ENCODE measurements at places on chromosomes 2 and 18.

- no peak for DNase-seq
Measured at GRCh38 chr2:207911856-207912255, 113.5 kb downstream of the PLEKHM3 start.

DNA sequence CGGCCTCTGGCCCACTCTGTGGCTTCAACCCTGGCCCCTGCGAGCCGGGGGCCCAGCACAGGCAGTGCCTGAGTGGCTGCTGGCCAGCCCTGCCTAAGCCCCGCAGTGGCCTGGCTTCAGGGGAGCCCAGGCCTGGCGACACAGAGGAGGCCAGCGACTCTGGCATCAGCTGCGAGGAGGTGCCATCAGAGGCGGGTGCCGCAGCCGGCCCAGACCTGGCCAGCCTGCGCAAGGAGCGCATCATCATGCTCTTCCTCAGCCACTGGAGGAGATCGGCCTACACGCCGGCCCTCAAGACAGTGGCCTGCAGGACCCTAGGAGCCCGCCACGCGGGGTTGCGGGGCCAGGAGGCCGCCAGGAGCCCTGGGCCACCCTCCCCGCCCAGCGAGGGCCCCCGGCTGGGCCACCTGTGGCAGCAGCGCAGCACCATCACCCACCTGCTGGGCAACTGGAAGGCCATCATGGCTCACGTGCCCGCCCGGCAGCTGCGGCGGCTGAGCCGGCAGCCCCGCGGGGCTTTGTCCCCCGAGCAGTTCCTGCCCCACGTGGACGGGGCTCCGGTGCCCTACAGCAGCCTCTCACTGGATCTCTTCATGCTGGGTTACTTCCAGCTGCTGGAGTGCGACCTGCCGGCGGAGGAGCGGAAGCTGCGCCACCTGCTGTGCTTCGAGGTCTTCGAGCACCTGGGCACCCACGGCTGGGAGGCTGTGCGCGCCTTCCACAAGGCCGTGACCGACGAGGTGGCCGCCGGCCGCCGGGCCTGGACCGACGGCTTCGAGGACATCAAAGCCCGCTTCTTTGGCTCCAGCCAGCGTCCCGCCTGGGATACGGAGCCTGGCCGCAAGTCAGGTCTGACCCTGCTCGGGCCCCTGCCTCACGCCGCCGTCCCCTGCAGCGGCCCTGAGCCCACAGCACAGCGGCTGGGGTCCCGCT is 7.5 kb upstream of the KLHL30 start:
- no peak for DNase-seq

DNA sequence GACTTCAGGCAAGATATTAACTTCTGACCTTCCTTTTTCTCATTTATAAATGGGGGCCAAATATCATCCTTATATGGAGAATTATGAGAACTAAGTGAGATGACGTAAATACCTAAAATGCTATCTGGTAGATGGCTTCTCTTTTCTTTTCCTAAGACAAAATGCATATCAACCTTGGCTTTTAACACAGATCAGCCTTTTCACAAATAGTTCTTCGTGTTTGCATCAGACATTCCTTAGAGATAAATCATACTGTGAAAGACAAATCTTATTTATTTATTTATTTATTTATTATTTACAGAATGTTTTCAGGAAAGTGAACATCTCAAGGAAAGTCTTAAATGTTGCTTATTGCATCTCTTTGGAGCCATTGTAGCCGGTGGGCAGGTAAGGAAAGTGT is 62.8 kb downstream of the NBEAL1 start:
- DNase-seq: no peak

DNA sequence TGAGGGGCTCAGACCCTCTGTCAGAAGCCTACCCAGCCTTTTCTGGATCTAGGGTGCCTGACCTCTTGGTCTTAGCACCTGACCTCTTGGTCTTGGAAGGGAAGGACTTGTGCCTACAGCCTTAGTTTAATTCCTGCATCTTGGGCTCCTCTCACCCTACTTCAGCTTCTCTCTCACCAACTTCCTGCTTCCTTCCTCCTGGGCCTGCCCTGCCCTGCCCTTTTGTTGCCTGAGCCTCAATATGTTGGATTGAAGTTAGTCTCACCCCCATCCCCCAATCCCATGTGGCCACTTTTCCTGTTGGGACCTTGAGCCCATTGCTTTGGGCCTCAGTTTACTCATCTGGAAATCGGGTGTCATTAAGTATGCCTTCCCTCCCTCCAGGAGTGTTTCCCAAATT is 206.2 kb upstream of the SKOR2 start:
- no peak for DNase-seq

GRCh38 chr18:11572201-11572600 is 37.2 kb upstream of the SLC35G4 start:
- DNase-seq: no peak

- no peak for DNase-seq
Measured at GRCh38 chr2:113978524-113979190, 88.8 kb downstream of the ACTR3 start.

GRCh38 chr2:113842919-113843736 is 46.8 kb upstream of the ACTR3 start:
- DNase-seq: no peak

DNA sequence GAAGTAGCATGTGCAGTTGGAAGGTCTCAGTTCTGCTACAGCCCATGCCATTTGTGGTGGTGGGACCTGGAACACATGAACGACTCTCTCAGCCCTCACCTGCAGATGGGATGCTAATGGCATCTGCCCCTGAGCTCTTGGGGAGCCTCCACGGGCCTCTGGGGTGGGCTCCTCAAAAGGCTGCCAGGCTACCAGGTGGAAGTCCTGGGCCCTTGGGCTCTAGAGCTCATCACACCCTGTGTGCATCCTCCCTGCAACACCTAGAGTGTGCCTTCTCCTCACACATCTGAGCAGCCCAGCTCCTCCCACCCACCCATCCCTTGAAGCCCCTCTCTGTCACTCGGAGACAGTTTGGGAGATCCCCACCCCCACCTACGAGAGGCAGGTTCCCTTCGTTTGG is 231.8 kb upstream of the MYT1L start:
- DNase-seq: no peak

- DNase-seq: no peak
Measured at GRCh38 chr2:27241761-27242613, 20.9 kb downstream of the SLC30A3 start.

DNA sequence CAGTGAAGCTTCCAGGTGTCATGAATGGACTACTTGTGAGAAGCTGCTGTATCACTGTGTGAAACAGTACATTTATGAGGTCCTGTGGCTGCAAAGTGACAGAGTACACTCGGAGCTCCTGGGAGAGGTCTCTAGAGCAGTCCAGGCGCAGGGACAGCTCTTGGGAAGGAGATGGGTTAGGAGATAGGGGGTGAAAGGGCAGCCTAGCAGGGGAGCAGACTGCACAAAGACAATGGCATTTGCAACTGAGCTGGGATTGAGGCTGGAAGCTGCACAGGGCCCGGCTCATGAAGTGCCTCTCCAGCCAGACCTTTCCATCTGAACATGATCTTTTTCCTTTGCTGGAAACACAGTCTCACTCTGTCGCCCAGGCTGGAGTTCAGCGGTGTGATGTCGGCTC is 83.6 kb downstream of the RHOB start:
- DNase-seq: no peak

GRCh38 chr2:9226458-9227380 is 20.1 kb downstream of the ASAP2 start:
- no peak for DNase-seq

- DNase-seq: peak; percentile 46
Measured at GRCh38 chr2:69026026-69026425, 13.0 kb downstream of the ANTXR1 start.

- DNase-seq: no peak
Measured at GRCh38 chr18:54867131-54867530, 38.9 kb downstream of the RAB27B start.

- peak; percentile 61 for DNase-seq
Measured at GRCh38 chr2:196592331-196592910, 47.1 kb upstream of the CCDC150 start.

- peak; percentile 83 for DNase-seq
Measured at GRCh38 chr18:52499644-52500043, 159.6 kb downstream of the DCC start.

DNA sequence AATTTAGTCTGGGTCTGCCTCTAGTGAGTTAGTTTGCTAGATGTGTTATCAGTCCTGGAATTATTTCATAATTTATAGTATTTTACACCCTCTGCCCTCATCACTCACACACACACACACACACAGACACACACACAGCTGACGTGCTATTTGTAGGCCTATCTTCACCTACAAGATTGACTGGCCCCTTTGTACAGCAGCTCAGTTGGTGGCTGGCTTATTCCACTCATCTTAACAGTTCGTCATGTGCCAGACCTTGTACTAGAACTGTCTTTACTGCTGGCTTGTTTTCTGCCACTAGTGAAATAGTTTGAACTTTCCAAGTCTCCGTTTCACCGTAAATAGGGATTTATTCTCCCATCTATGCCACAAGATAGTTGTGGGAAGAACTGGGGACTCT is 21.3 kb downstream of the CENPO start:
- no peak for DNase-seq

- DNase-seq: no peak
Measured at GRCh38 chr2:175728032-175728431, 274.0 kb downstream of the LNPK start.

GRCh38 chr18:73316513-73316912 is 448.7 kb upstream of the NETO1 start:
- no peak for DNase-seq

GRCh38 chr2:197311421-197312033 is 947 bp upstream of the ANKRD44 start:
- DNase-seq: no peak

DNA sequence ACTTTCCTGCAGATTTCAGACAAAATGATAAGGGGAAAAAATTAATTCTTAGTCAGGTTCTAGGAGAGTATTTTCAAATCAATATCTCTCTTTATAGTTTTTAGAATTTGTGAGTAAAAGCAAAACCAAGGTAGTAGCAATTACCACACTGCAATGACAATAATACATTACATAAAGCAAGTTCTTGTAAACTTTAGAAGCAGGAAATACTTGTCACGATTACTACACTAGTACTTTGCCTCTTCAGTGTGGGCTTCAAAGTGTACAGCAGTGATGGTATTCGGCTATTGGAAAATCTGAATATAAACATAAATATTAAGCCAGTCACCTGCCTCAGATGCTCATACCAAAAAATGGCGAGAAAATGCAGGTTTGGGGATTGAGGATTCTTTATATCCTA is 81.0 kb downstream of the ALPK2 start:
- no peak for DNase-seq

- no peak for DNase-seq
Measured at GRCh38 chr18:24601585-24601984, 141.1 kb downstream of the HRH4 start.

Measured in NCI-H1417 (cell line).